ENCODE measurements at places on chromosomes 4 and X.

- DNase-seq: no peak
Measured at GRCh38 chr4:47224361-47224760, 193.0 kb downstream of the GABRB1 start.

- no peak for DNase-seq
Measured at GRCh38 chrX:23287191-23287725, 47.4 kb upstream of the PTCHD1 start.

DNA sequence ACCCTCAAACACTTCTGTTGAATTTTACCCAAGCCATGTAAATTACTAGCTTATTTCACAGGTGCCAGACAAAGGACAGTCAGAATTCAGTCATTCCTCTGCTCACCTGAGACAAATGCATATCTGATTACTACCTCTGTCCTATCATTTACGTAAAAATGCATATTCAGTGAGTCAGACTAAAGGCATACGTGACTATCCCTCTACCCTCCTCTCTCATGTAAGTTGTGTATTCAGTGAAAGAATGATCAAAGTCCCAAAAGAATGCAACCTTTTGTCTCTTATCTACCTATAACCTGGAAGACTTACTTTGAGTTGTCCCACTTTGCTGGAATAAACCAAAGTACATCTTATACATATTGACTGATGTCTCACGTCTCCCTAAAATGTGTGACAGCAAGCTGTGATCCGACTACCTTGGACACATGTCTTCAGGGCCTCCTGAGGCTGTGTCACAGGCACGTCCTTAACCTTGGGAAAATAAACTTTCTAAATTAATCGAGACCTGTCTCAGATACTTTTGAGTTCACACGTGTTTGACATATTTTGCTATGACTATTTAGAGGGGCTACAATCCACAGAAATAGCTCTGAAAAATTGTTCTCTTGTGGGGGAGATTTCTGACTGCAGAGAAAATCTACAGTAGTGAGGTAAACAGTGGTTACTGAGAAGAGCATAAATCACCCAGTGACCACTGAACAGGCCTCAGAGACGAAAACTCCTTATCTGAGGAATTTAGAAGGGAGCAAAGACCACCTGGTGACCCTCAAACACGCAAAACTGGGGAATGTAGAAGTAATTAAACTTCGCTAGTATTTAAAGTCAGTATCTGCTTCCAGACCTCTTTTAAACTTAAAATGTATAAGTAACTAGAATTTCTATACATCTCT is 1575.8 kb downstream of the STIM2 start:
- no peak for DNase-seq

DNA sequence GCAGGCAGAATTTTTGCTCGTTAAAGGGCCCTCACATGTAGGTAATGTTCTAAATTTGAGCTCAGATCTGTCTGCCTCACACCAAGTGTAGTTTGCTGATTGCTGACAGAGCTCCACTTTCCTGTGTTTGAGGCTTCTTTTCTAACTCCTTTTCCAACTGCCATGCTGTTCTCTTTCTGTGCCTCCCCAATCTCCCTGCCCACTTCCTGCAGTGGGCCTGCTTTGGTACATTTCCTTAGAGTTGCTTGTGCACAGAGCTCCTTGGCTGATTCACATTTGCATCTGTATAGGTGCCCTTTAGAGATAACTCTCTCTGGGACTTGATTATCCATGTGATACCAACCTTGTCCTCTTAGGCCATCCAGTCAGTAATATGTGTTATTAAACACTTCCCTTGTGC is 4.5 kb downstream of the MED28 start:
- DNase-seq: no peak

DNA sequence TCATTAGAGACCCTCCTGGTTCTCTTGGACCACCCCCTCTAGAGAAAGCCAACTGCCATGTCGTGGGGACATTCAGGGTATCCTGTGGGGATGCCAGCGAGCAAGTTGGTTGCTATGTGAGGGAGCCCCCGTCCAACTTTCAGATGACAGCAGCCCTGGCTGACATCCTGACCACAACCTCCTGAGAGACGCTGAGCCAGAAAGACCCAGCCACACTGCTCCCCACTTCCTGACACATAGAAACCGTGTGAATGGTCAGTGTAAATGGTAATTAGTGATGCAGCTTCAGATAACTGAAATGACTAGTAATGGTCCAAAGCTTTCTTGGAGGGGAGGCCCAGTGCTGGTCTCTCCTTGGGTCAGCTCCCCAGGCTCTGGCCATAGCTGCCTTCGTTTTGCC is 10.8 kb downstream of the CLCN4 start:
- no peak for DNase-seq

All from CD4-positive, alpha-beta T cell treated with Interleukin-12 subunit alpha and Interleukin-12 subunit beta, for 1 hour (primary cell).